ENCODE measurements at places on chromosomes 5 and 9.

DNA sequence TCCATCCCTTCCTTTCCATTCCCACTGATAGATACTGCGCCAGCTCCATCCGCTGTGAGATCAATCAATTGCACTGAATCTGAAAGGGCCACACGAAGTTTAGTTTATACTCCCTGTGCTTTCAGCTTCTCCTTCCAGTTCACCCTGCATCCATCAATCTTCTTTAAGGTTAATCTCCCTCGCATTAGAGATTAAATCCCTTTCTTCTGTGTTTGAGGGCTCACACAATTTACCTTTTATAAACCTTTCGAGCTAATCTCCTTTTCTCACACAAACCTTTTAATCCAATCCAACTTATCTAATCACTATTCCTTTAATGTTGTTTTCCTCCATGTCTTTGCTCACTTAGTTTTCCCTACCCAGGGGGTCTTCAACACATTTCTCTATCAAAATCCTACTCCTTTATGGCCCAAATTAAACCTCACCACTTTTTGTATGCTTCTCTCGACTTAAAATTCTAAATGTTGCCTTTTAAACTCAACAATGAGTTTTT, 64.6 kb upstream of the HAPLN1 start:
- DNase-seq: no peak

DNA sequence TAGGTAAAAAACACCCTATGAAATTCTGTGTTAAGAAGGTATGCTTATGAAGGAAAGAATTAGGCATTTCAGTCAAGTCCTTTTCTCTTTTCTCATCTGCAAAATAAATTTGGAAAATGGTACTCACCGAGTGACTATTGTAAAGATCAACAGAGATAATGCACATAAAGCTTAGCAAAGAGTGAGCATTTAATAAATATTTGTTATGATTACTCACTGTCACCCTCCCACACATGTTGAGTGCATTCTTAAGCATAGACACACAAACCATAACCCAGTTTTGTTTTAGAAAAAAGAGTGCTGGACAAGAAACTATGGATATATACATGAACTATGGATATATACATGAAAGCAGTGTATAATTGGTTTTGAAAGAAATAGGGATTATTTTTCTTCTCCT, 54.7 kb upstream of the PRLR start:
- DNase-seq: no peak

- DNase-seq: no peak
These were observed 12.6 kb upstream of the PCBD2 start for GRCh38 chr5:134892282-134892681.

GRCh38 chr5:74892921-74893320, 26.7 kb upstream of the FAM169A start:
- no peak for DNase-seq

DNA sequence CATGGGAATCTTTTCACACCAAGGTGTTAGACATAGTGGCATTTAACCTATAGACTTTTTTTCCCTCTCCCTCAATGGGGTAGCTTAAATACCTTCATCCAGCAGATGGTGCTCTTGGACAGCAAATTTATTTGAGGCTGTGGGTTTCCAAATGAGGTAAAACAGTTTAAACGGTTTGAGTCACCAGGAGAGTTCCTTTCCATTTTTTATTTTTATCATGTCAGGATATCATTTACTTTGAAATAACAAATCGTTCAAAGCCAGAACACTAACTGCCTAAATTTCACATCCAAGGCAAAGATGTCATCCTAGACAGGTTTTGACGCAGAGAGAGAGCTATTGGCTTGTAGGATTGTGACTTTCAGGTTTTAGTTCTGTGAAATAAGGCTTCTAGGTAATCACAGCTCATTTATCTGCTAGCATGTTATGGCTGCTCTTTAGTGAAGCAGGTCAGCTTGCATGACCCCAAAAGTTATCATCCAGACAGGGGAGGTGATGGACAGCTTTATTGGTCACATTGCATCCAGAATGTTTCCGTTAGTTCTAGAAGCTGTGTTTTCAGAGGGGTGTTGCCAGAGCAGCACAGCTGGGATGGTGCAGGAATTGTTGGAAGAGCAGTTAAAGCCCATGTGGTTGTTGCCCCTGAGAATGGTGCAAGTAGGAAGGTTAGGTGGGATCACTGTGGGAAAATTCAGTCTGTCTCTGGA, 69.8 kb downstream of the KDM4C start:
- no peak for DNase-seq

DNA sequence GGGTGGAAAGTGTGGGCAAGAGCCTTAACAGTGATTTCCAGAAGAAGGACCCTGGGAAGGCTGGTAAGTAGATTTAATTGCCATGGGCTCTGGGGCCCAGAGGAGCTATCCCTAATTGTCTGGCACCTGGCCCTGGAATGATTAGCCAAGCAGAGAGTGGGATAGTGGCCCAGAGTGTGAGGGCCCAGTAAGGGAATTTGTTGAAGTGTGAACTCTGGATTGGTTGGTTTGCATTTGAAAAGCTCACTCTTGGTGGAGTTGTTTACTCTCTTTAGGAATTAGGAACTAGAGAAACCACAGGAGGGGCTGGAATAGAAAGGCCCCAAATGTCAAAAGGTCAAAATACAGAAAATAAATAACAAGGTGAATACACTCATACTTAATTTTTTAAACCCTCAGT, 207.1 kb downstream of the GABRG2 start:
- DNase-seq: no peak

- DNase-seq: no peak
These were observed 113.7 kb upstream of the ADAMTS16 start for GRCh38 chr5:5026409-5026785.

DNA sequence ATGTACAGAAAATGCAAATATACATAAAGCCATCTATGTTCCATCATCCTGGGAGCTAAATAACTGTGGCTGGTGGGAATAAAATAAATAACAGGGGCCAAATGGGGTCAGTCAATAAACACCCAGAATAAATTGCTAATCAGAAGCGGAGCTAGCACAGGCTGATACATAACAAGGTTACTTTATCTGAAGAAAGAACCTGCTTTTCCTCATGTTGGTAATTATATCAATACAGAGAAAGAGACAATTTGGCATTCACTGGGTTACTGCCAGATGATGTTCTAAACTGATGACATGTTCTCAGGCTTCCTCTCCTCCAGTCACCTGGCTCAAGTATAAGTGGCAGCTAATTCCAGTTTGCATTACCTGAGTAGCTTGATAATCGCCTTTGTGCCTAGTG, 144.9 kb upstream of the CD180 start:
- no peak for DNase-seq
